ENCODE measurements at places on chromosomes 11 and 22.
A peak's percentile ranks its signal among the peaks of the same experiment; 100 is the strongest.

DNA sequence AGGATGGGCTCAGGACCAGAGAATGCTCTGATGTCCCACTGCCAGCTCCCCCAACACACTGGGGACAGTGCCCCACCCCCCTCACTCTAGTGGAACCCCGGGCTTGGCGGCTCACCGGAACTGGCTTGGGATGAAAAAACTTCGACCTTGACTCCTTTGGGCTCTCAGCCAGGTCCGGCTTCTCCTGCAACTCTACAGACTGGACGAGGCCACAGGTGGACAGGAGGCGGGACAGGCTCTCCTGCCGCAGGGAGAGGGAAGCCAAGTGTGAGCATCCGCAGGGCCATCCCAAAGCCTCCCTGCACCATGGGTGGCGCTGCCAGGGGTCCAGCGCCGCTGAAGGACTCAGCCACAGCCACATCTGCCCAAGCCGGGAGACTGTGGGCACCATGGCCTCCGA, 3.7 kb downstream of the RRP7A start:
- DNase-seq = no peak

- DNase-seq = no peak
These were observed 7.1 kb downstream of the DCHS1 start for GRCh38 chr11:6648501-6648900.

- peak; percentile 27 for DNase-seq
These were observed 215.0 kb upstream of the CTSC start for GRCh38 chr11:88552379-88553062.

DNA sequence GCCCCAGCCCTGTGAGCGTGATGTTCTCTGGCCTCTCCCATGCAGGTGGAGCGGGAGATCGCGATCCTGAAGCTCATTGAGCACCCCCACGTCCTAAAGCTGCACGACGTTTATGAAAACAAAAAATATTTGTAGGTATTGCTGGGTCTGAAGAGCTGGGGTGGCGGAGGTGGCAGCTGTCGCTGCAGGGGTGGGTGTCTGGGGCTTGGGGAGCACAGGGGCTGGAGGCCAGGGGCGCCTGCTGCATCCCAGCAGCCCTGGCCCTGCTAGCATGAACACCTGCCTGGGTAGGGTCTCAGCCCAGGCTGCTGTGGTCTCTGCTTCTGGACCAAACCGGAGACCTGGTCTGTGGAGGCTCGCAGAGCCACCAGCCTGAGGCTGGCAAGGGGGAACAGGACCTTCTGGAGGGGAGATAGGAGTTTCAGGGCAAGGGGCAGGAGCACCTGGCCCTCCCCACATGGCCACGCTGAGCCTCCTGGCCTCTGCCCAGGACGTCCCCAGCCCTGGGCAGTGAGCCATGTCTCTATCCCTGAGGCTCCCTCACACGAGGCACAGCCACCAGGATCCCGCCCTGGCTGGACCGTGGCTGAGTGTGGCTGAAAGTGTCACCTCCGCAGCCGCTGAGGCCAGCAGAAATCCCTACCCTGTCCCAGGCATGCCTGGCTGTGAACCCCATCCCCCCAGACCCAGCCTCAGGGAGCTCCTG, 48.2 kb downstream of the MOB2 start:
- no peak for DNase-seq

DNA sequence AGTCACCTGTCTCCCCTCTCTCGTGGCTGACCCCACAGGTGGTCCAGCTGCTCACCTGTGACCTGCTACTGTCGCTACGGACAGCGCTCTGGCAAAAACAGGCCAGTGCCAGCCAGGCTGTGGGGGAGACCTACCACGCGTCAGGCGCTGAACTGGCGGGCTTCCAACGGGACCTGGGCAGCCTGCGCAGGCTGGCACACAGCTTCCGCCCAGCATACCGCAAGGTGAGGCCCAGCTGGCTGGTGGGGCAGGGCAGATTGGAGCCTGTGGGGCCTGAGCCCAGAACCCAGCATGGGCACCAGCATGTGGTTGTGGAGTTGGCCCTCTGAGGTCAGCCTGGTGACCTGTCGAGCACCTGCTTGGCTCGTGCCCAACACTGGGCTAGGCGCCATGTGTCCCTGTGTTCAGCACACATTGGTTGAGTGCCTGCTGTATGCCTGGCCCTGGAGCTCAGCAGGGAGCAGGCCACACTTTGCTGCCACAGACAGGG, 11.9 kb downstream of the SHISA8 start:
- DNase-seq = peak; percentile 8

- DNase-seq = no peak
These were observed 9.8 kb downstream of the PPFIBP2 start for GRCh38 chr11:7523416-7524210.

DNA sequence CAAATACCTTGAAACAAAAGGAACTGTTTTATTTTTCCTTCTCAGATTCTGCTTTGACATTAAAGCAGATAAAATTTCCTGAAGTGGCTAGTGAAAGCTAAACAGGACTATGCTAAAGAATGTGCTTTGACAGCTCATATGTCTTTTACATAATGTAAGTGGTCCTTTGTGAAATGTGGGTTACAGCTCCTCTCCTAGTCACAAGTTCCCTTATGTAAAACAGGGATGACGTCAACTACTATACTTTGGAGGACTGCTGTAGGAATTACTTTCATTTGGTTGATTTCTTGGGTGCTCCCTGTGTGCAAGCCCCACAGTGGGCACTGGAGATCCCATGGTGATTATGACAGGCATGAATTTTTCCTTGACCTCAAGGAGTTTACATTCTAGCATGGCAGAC, 216.6 kb upstream of the NARS2 start:
- DNase-seq = no peak

GRCh38 chr11:119108146-119108856, 1.2 kb downstream of the C2CD2L start:
- peak; percentile 73 for DNase-seq

DNA sequence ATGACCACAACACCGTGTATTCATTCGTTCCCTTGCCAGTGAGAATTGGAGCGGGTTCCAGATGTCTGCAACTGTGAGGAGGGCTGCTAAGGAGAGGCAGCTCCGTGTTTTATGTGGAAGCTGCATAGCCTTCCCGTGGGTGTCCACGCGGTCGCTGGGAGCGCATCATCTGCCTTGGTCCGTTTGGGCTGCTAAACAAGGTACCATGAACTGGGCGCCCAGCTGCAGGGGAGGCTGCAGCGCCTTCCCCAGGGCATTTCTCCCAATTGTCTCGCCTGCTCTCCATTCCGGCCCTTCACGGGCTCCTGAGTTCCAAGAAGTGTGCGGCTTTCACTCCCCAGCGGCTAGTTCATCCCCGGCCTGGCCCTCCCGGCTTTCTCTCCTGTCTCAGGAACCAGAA, 1446.4 kb downstream of the TBC1D22A start:
- DNase-seq = no peak

DNA sequence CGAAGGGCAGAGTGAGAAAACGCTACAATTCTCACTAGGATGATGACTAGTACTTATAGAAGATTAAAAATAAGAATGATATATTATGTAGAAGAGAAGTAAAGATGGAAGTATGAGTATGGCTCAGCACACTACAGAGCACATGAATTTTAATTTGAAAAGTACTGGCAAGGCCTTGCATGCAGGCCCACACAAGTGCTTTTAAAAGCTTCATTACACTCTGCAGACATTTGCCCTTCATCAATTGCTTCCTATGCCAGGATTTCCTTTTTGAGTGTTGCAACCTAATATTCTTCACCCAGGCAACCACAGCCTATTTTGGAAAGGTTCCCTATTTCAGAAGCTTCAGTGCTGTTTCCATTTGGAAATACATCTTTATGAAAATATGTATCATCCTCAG, 81.1 kb downstream of the LARGE2 start:
- DNase-seq = no peak

- no peak for DNase-seq
These were observed 15.9 kb downstream of the NUP98 start for GRCh38 chr11:3781423-3781822.

DNA sequence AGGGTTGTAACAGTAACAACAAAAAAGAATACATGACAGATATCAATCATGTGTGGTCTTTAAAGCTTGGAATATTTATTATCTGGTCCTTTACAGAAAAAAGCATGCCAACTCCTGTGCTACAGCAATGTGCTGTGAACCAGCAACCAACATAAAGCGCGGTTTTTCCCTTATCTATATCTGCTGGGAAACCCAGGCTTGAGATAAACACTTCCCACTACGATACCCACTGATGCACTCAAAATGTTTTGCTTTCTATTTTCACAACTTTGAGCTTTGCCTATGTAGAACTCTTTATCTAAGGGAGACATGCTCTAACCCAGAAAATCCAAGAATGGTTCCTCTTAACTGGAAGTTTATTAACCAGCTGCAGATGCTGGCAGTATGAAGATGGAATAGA, 19.0 kb downstream of the ZBED5 start:
- no peak for DNase-seq

DNA sequence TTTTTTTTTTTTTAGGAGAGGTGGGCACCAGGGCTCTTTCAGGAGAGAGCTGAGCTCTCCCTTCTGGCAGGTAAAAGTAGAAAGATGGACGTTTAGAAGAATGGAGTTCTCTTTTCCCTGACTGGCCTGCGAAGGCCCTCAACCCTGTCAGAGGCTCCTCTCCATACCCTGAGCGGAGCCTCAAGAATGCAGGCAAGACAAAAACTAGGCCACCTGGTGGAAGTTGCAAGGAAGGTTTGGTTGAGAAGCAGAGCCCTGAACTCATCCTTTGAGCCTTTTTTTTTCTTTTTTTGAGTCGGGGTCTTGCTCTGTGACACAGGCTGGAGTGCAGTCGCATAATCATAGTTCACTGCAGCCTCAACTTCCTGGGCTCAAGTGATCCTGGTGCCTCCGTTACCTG, 1.4 kb downstream of the OTOG start:
- DNase-seq = no peak

GRCh38 chr11:72160319-72160718, 24.8 kb downstream of the FOLR3 start:
- DNase-seq = no peak

DNA sequence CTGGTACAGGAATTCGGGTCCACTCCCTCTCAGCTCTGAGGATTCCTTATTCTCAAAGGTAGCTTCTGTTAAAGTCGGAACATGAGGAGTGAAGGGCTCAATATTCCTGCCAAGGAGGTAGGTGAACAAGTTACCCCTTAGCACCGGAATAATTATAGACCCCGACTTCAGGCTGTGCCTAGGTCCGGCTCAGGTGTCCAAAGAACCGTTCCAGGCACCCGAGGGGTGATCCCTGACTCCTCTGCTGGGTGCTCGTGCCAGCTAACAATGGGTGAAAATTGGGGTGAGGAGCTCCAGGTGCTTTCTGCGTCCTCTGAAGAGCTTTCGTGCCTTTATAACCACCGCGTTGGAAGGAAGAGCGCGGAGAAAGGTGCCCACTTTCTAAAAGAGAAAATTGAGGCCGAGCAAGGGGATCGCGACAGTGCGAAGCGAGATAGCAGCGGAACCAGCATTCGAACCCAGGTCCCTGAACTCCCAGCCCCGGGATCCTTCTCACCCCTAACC, 393 bp downstream of the CYB561A3 start:
- DNase-seq = no peak

GRCh38 chr11:113532697-113533424, 57.7 kb upstream of the DRD2 start:
- peak; percentile 74 for DNase-seq

GRCh38 chr22:45608763-45609180, 62.9 kb upstream of the ATXN10 start:
- no peak for DNase-seq

GRCh38 chr11:43356336-43356735, 2.4 kb upstream of the TTC17 start:
- DNase-seq = no peak

- DNase-seq = no peak
These were observed 3.7 kb upstream of the CST6 start for GRCh38 chr11:66008095-66008467.

- DNase-seq = peak; percentile 70
These were observed 745 bp downstream of the NCAM1 start for GRCh38 chr11:112961751-112962578.

- no peak for DNase-seq
These were observed 224.9 kb downstream of the NELL1 start for GRCh38 chr11:20894296-20894695.

- peak; percentile 37 for DNase-seq
These were observed 871 bp upstream of the SEZ6L start for GRCh38 chr22:26168330-26168851.

DNA sequence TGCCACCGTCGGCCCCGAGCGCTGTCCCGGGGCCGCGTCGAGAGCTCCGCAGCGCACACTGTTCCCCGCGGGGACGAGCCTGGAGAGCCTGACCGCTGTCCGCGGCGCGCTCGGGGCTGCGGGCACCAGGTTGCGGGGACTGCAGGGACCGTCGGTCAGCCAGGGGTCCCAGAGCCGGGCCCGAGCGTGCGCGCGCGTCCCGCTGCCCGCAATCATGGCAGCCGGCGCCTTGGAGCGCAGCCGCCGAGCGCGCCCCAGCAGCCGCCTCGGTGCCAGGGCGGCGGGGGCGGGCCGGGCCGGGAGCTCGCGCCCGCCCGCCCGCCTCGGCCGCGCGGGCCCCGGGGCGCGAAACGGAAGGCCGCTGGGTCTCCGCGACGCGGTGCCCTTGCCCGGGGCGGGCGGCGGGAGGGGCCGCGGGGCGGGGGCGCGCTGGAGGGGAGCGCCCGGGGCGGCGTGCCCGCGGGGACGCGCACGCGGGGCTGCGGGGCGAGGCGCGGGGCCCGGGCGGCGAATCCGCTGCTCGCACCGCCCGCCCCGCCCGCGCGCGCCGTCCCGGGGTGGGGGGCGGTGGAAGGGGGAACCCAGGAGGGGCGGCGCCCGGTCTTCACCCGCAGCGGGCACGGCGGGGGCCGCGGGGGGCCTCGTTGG, 79.4 kb upstream of the PPARA start:
- peak; percentile 86 for DNase-seq

DNA sequence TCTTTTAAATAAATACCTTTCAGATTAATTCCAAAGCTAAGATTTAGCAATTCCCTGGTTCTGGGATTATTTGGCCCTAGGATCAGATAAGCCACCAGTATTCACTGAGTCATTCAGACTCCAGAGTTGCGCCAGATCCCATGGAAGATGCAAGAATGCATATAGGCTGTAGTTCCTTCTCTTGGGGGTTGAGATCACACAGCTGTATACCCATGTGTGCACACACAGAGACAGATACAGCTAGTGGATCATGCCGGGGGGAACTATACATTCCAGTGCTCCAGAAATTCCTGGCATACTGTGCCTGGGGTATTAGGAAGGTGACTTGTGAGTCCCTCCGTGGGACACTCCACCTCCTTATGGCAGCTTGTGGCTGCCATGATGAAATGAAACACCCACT, 75.4 kb downstream of the ZBTB16 start:
- DNase-seq = no peak

DNA sequence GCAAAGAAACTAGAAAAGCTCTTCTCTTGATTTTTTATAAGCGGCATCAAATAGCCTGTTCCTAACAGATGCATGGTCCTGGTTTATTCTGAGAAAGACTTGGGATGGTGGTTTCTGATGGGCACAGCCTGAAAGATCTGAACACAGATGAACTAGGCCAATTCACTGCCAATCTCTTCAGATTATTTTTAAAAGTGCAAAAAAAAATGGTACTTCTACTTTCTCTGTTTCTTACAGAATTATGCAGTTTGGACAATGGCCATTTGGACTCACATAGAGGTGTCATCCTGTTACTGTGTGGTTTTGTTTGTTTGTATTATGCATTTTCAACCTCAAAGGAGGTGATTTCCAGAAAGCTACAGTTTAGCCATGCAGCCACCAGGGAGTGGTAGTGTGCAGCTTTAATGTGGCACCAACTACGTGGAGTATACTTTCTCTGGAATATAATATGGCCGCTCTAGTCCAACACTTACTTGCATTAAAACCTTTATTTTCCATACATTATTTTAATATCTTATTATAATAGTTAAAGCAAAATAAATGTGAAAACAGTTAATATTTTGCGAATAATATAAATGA, 469.8 kb upstream of the KIRREL3 start:
- no peak for DNase-seq
